Activated CD4-positive, alpha-beta T cell treated with anti-CD3 and anti-CD28 coated beads, Interleukin-2, Interleukin-4, amounts not matched to agents 100 ng/mL and 50 ng/mL, durations not matched to agents 16 hours and 8 hours (primary cell): ENCODE measurements at places on chromosomes 16 and 17.

- DNase-seq = no peak
Measured at GRCh38 chr16:35910409-35910808, 2451.0 kb downstream of the TP53TG3F start.

DNA sequence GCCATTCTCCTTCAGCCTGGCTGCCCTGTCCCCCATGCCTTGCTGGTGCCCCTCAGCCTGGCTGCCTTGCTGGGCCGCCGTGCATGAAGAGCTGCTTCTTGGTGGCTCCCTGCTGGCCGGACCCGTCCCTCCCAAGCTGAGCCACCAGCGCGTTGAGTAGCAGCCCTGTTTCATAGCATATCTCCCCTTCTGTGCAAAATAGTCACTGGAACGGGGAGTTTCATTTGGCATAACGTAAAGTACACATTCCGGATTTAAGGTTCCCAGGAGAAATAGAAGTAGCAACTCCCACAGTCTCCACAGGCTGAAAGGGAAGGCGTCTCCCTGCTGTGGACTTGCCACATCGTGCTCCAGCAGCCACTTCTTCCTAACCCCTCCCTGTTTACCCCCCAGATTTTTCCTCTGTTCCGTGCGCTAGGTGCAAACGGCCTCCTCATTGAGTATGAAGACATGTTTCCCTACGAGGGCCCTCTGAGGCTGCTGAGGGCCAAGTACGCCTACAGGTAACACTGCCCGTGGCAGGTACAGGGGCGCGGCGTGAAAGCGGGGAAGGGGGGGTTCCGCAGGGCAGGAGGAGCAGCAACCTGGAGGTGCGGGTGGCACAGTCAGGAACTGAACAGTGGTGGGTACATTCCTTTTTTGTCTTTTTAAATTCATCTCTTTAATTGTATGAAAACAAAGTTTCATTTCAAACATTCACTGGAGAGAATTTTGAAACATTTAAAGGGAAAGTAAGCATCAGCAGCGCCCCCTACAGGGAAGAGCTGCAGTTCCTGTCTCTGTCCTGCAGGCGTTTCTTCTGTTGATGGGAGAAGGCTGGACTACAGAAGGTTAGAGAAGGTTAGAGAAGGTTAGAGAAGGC, 5.8 kb upstream of the OGFOD3 start:
- DNase-seq = peak; percentile 56

- DNase-seq = peak; percentile 50
Measured at GRCh38 chr17:80596760-80597608, 52.3 kb downstream of the RPTOR start.

DNA sequence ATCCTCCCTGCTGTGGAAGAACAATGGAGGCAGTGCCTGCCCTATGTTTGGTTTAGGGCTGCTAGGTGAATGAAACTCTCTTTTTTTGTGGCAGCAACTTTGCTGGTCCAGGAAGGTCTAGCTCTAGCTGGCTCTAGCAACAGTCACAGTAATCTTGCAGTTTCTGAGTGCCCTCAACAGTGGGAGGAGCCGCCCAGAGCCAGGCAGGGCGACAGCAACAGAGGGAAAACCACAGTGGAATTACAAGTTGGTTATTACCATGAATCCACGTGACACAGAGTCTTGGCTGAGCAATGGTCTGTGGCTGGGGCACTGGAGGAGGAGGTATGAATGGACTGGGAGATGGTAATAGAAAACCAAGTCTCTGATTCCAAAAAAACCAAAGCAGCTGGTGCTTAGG, 10.3 kb downstream of the HSPB9 start:
- peak; percentile 50 for DNase-seq

GRCh38 chr17:32907583-32907982, 20.4 kb upstream of the TMEM98 start:
- DNase-seq = no peak
